ENCODE measurements at places on chromosomes 2 and 18. TPM values are rescaled to one million over a fixed set of nuclear protein-coding genes. Genes with fewer than 3 reads are reported as not detected.

DNA sequence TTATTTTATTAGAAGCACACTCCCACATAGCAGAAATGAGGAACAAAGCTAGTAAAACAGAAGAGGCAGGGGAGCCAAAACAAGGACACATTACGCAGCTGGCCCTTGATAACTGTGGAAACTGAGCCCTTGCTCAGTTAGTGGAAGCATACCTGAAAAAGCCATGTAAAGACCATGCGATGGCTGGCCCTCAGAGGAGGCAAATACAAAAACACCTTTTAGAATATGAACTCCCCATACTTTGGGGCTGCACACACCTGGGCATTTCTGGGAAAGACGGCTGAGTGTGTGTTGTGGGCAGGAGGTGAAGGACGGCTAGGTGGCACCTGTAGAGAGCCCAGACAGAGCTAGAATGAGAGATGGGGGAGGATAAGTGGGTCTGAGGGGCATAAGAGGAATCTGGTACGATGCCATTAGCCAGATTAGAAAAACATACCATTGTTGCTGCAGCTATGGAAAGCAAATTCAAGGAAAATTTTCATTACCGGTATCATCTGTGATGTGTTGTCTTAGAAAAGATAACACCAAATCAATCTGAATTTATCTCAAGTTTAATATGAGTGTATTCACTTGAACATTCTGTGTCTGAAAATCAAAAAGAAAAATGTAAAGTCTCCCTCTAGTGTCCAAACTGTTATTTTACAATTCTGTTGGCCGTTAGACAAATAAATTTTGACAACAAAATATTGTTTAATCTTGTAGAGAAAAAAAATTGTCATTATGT is 45.2 kb upstream of the SULT1C3 start:
- DNase-seq, result no peak
- H3K27me3 ChIP-seq, result no peaks in the 10 kb centered on the region
- no peaks in the 10 kb centered on the region for H3K4me1 ChIP-seq
- H3K36me3 ChIP-seq, result no peaks in the 10 kb centered on the region
- H3K27ac ChIP-seq, result no peak overlapping the region
- no peak overlapping the region for H3K4me3 ChIP-seq

- no peak overlapping the region for H3K27ac ChIP-seq
- H3K4me1 ChIP-seq, result no peaks in the 10 kb centered on the region
- no peak overlapping the region for H3K4me3 ChIP-seq
- no peak for DNase-seq
These were observed 13.4 kb upstream of the LAPTM4A start for GRCh38 chr2:20064841-20065240.

RUFY4 gene
- total RNA-seq, result not detected

- no peaks in the 10 kb centered on the region for H3K36me3 ChIP-seq
- H3K27ac ChIP-seq, result no peak overlapping the region
- no peaks in the 10 kb centered on the region for H3K4me1 ChIP-seq
- no peak overlapping the region for H3K4me3 ChIP-seq
- DNase-seq, result no peak
These were observed 318.7 kb downstream of the MEIS1 start for GRCh38 chr2:66753660-66754059.

DNA sequence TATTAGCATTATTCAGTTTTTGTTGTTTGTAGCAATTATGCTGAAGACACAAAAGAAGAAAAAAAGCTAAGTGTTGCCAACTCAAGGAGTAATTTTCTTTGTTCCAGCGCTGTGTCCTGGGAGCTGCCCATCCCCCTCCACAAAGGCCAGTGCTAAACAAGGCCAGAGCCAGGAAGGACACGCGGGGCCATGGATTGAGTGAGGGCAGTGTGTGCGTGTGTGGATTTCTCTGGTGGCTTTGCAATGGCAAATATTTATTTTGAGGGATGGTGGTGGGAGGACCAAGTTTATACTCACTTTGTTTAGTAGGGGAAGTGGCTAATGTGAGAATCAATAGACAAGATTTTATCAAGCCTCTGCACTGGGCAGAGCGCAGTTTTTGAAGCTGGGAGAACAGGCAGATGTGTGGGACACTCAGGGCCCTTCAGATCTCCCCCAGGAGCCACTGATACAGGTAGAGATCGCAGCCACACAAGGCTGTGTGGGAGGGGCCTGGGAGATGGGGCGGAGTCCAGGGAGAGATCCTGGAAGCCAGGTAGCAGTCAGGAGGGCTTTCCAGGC is 11.4 kb downstream of the AGAP1 start:
- peaks cover 42% of the 10 kb centered on the region for H3K4me1 ChIP-seq
- no peak overlapping the region for H3K27ac ChIP-seq
- no peaks in the 10 kb centered on the region for H3K27me3 ChIP-seq

GRCh38 chr2:226420646-226421045 is 379.0 kb downstream of the IRS1 start:
- DNase-seq, result no peak
- no peaks in the 10 kb centered on the region for H3K4me1 ChIP-seq
- no peak overlapping the region for H3K4me3 ChIP-seq
- H3K27ac ChIP-seq, result no peak overlapping the region
- no peaks in the 10 kb centered on the region for H3K27me3 ChIP-seq
- H3K36me3 ChIP-seq, result no peaks in the 10 kb centered on the region
